Globus pallidus (tissue), 1 donor: ENCODE measurements at places on chromosomes 12 and 14.

GRCh38 chr14:52059649-52060048, 9.2 kb downstream of the NID2 start:
- no peak for DNase-seq

- no peak for DNase-seq
Observed at GRCh38 chr14:76313852-76314251, 62.1 kb upstream of the ESRRB start.

DNA sequence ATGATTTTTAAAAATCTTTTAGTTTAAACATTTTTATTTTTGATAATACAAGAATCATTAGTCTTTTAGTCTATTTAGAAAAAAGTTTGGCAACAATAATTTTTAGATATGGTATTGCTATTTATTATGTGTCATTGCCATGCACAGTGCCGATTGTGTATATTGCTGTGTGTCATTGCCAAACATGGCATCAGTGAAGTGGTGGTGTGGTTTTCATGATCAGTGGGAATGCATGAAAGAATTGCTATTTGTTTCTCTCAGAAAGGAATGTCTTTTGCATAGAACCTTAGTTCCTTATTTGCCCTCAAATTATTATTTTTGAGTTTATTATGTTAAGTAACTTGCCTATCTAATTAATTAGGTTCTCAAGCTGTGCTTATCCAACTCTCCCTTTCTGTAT, 397.5 kb upstream of the PDE3A start:
- DNase-seq, result no peak

DNA sequence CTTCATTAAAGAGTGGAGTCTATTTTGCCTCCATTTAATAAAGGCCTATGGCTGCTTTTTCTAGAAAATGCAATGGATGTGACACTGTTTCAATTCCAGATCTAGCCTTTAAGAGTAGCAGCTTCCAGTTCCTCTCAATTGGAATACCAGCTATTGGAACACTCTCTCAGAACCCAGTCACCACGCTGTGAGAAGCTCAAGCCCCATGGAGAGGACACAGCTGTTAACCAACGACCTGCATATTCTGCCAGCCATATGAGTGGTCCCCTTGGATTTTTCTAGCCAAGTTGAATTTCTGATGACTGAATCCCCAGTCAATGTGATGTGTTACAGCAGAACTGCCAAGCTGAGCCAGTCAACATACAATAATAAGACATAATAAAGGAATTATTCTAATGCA, 131.8 kb downstream of the TMTC3 start:
- no peak for DNase-seq

GRCh38 chr14:86321151-86321550, 791.2 kb downstream of the FLRT2 start:
- DNase-seq, result no peak

DNA sequence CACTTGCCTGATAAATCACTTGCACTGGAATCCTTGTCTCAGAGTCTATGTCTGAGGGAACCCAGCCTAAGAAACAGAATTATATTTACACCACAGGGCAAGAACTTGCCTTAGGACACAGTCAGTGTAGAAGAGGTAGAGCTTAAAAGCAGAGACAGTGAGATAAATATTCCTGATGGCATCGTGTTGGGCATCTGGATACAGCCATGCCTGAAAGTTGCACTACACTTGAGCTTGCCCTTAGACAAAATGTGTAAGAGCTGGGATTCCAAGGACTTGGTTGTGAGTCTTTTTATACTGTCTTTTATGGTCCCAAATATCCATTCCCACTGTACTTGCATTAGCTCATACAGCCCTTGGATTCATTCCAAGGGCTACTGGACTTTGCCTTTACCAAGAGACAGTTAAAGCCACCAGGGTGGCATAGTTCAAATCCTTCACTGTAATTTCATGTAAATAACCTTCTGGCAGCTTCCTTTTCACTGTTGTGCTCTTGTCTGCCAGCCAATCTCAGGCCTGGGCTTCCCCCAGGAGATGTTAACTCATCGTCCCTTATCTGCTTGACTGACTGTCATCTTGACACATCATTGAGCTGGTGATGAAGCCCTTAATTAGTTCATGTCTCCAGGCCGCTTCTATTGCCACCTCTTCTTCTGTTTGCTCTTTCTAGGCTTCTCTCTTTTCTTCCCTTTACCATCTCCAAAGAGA, 577.9 kb upstream of the TBX3 start:
- no peak for DNase-seq

GRCh38 chr12:43057566-43057965, 468.0 kb upstream of the PRICKLE1 start:
- DNase-seq, result no peak

DNA sequence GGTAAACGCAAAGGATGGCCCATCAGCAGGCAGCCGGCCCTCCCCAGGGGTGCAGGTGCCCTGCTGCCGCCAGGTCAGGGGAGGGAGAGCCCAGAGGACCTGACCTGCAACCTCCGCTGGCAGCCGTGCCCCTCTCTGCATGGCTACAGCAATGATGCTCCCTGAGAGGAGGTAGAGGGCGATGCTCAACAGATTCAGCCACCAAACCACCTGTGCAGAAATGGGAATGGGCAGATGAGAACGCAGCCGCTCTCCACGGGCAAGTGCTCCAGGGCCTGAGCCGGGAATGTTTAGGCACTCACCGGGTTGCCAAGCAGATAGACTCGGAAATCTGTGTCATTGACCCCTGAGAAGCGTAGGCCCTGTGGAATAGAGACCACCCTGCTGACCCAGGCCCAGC, 8.7 kb upstream of the NGB start:
- no peak for DNase-seq
